ENCODE measurements at places on chromosomes 7 and 10. TPM values are rescaled to one million over a fixed set of nuclear protein-coding genes. Genes with fewer than 3 reads are reported as not detected.

Gene TSPAN15
- 0.22 TPM for polyA plus RNA-seq

Gene ZNF503
- polyA plus RNA-seq = 0.65 TPM

Gene SLC29A4
- 0.21 TPM for polyA plus RNA-seq

Gene TM9SF3
- 59.9 TPM for polyA plus RNA-seq

Gene CTAGE15
- polyA plus RNA-seq = not detected

DNA sequence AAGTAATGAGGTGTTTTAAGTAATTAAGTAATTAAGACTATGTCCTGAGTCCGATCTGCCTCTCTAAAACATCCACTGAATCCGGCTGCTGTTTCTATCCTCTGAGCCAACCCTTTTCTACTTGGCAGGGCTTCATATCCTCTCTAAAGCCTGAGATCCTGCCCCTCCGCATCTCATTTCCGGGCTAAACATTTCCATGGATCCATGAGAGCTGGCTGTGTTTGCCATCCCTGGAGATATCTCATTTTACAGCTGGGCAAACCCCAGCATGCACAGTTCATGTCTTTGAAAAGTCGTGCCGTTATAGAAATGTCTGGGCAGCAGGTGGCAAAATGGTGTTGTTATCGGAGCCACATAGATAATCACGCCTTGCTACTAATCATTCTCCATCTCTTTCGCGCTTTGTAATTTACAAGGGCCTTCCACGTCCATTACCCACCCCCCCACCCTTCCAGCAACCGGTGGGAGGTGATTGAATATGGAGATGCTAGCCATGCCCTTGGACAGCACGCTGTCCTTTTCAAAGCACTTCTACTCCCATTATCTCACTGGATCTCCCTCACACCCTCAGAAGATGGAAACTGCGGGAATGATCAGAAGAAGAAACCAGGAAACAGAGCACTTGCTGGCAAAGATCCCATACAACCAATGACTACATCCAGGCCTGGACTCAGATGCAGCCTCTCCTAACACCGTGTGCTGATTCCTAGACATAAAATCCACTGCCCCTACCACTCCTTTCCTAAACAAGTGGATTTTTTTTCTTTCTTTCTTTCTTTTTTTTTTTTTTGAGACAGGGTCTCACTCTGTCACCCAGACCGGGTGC, 1189.2 kb downstream of the TYW1 start:
- no peak overlapping the region for H3K27ac ChIP-seq
- no peak overlapping the region for H3K4me3 ChIP-seq
- DNase-seq = no peak
- no peaks in the 10 kb centered on the region for H3K4me1 ChIP-seq
- H3K27me3 ChIP-seq = no peaks in the 10 kb centered on the region
- no peaks in the 10 kb centered on the region for H3K36me3 ChIP-seq

DNA sequence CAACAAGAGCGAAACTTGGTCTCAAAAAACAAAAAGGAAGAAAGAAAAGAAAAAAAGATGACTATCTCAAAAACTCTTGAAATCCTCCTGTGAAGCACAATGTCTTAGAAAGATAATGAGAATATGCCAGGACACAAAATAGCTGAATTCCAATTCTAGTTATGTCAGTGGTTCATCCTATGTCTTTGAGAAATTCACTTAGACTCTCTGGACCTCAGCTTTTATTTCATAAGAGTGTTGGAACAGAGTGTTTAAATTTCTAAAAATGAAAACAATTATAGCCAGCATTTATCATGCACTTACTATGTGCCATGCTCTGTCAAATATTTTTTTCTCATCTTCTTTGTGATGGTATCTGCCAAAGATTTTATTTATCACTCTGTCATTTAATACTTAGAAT, 13.3 kb upstream of the HYCC1 start:
- peaks cover 4% of the 10 kb centered on the region for H3K4me1 ChIP-seq
- peaks cover 2% of the 10 kb centered on the region for H3K27me3 ChIP-seq
- H3K4me3 ChIP-seq = no peak overlapping the region
- H3K27ac ChIP-seq = no peak overlapping the region

DNA sequence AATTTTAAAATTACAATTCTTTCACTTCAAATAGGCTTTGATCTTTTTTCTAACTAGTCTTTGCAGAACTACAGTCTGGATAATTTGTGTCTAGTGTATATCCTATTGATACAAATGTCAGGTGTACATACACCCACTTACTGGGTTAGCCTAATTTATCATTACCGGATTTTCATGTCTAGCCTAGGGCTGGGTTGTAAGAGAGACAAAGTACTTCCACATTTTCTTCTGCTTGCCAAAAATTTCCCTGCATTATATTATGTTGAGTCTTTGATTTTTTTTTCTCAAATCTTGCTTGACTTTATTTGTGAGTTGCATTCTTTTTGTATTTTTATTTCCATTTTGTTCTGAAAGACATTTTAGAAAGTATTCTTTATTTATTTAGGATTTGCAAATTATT, 284.8 kb upstream of the FZD8 start:
- H3K36me3 ChIP-seq = no peaks in the 10 kb centered on the region
- DNase-seq = no peak
- no peak overlapping the region for H3K27ac ChIP-seq
- no peak overlapping the region for H3K4me3 ChIP-seq
- H3K27me3 ChIP-seq = no peaks in the 10 kb centered on the region

- no peak overlapping the region for H3K4me3 ChIP-seq
- peaks cover 89% of the 10 kb centered on the region for H3K36me3 ChIP-seq
- no peak for DNase-seq
- no peaks in the 10 kb centered on the region for H3K27me3 ChIP-seq
- no peak overlapping the region for H3K27ac ChIP-seq
Measured at GRCh38 chr10:109882251-109883057, 40.9 kb downstream of the XPNPEP1 start.

DNA sequence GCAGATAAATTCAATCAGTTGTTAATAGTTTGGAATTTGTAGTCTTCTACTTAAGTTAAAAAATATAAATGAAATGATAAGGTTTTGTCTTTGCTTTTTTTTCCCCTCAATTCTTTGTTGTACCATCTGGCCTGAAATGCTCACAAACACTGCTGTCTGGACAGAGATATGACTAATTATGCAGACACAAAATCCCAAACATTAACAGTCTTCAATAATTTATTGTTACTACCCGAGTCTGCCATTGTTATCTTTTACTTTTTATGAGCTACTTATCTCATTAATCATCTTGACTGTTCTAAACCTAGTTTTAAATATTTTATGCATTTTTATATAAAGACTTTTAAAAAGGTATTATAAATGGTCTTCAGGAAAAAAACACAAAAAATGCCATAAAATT, 64.7 kb upstream of the THSD7A start:
- no peaks in the 10 kb centered on the region for H3K4me1 ChIP-seq
- no peak for DNase-seq
- no peaks in the 10 kb centered on the region for H3K27me3 ChIP-seq

DNA sequence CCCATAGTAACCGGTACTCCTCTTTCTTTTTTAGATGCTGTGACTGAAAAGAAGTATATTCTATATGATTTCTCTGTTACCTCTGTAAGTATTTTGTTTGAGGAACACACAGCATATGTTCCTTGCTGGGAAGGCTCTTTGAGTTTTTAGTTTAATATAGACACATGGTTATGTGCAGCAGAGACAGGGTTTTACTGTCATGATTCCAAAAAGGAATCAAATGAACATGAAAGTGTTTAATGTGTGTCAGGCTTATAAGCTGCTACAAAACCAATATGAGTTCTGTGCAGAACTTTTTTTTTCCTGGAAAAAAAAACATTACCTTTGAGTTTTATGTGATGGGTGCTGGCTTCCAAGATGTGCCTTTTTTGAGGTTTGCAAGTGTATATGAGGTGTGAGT, 50.4 kb downstream of the MGAM2 start:
- no peak overlapping the region for H3K27ac ChIP-seq
- DNase-seq = no peak
- no peaks in the 10 kb centered on the region for H3K4me1 ChIP-seq
- no peak overlapping the region for H3K4me3 ChIP-seq
- no peaks in the 10 kb centered on the region for H3K27me3 ChIP-seq

DNA sequence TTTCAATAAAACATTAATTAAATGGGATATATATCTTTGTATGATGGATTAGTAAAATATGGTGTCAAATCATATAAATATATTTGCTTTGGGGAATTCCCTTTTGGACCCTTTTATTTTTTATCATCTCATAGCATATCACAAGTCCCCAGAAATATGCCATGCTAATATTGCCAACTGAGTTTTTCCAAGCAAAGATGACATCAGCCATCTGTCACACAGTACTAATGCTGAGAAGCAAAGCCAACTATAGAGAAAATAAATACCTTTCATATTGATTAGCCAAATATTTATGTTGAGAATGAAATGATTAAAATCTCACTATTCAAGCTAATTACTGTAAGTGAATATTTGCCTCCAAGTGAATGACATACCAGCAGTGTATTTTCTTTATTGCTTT, 575.3 kb downstream of the ETV1 start:
- H3K36me3 ChIP-seq = no peaks in the 10 kb centered on the region
- no peaks in the 10 kb centered on the region for H3K4me1 ChIP-seq
- H3K4me3 ChIP-seq = no peak overlapping the region
- no peak overlapping the region for H3K27ac ChIP-seq
- DNase-seq = no peak
- no peaks in the 10 kb centered on the region for H3K27me3 ChIP-seq

DNA sequence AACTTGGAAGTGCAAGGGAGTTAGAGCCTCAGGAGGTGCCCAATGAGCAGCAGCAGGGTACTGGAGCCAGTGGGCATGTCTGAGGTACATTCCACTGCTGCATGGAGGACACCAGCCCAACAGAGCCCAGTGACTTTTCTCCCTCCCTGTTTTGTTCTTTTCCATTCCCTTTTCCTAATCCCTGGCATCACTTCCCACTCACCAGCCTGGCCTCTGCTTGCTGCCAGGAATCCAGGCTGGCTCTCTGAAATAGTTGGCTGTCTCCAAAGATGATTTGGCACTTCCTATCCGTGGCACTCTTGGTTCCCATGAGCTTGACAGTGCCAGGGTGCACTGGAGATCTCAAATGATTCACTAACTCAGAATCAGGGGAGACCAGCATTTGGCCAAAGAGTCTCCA, 97.7 kb upstream of the ZPBP start:
- no peaks in the 10 kb centered on the region for H3K36me3 ChIP-seq
- no peak overlapping the region for H3K4me3 ChIP-seq
- peaks cover 7% of the 10 kb centered on the region for H3K4me1 ChIP-seq
- H3K27ac ChIP-seq = no peak overlapping the region
- no peak for DNase-seq

- no peaks in the 10 kb centered on the region for H3K4me1 ChIP-seq
- DNase-seq = no peak
- no peak overlapping the region for H3K4me3 ChIP-seq
- no peak overlapping the region for H3K27ac ChIP-seq
- no peaks in the 10 kb centered on the region for H3K27me3 ChIP-seq
- H3K36me3 ChIP-seq = peaks cover 33% of the 10 kb centered on the region
Measured at GRCh38 chr10:125116041-125116649, 44.2 kb downstream of the CTBP2 start.

DNA sequence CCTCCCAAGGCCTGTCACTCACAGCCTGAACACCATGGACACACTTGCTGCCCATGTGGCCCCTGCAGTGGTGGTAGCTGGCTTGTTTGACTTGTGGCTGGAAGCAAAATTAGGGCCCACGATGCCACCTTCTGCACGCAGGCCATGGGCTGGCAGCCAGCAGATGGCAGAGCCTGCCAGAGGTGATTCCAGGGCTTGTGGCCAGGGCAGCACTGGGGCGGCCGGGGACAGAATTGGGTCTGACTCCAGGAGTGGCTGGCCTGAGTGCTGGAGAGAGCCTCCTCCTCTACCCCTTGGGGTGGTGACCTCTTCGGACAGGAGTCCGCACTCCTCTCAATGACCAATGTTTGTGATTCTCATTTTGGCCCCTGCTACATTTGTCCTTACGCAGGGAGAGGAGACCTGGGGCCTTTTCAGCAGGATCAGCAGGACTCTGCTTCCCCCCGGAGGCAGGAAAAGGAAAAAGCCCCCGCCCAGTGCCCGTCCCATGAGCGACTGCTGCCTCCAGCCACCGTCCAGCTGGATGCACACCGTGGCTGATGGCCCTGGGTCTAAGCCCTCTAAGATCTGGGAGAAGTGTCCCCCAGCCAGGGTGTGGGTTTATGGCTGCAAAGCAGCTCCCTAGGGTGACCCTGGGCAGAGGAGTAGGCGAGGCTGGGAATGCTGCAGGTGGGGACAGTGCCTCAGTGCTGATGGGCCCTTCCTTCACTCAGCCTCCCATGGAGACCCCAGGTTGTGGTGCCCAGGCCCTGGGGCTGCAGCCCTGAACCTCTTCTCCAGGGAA, 26.5 kb downstream of the DNAJB12 start:
- H3K36me3 ChIP-seq = no peaks in the 10 kb centered on the region
- no peak overlapping the region for H3K4me3 ChIP-seq
- H3K27me3 ChIP-seq = no peaks in the 10 kb centered on the region
- H3K4me1 ChIP-seq = peaks cover 76% of the 10 kb centered on the region
- no peak for DNase-seq

DNA sequence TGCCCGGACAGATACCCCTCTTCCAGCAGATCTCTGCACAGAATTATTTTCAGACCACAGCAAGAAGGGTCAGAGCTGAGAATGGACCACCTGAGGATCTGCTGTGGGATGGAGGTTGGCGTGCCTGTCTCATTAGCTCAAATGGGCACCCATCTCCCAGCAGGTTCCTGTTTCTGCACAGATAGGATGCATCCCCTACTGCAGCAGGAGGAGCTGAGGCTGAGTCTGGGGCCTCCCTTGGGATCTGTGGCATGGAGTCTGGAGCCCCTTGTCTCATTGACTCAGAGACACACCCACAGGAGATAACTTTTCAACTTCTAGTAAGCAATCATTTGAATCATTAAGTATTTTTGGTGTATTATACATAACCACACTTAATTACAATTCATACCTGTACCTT, 212.7 kb downstream of the ADK start:
- no peak overlapping the region for H3K27ac ChIP-seq
- DNase-seq = no peak
- H3K4me1 ChIP-seq = no peaks in the 10 kb centered on the region
- H3K27me3 ChIP-seq = no peaks in the 10 kb centered on the region

GRCh38 chr7:150403376-150404171, 24.4 kb downstream of the ZNF775 start:
- H3K27ac ChIP-seq = no peak overlapping the region
- H3K27me3 ChIP-seq = no peaks in the 10 kb centered on the region
- H3K4me3 ChIP-seq = no peak overlapping the region
- DNase-seq = no peak

GRCh38 chr7:72037516-72037915, 374.6 kb downstream of the CALN1 start:
- no peaks in the 10 kb centered on the region for H3K27me3 ChIP-seq
- H3K36me3 ChIP-seq = no peaks in the 10 kb centered on the region
- no peak overlapping the region for H3K4me3 ChIP-seq
- DNase-seq = no peak

- H3K36me3 ChIP-seq = no peaks in the 10 kb centered on the region
- H3K27ac ChIP-seq = no peak overlapping the region
- H3K27me3 ChIP-seq = no peaks in the 10 kb centered on the region
- no peaks in the 10 kb centered on the region for H3K4me1 ChIP-seq
Measured at GRCh38 chr7:148148456-148148855, 442.1 kb upstream of the C7orf33 start.
